ENCODE measurements at places on chromosomes 4 and X. TPM values are rescaled to one million over a fixed set of nuclear protein-coding genes. Genes with fewer than 3 reads are reported as not detected.

TBC1D19 gene
- 6.8 TPM for polyA plus RNA-seq

ERVMER34-1 gene
- polyA plus RNA-seq = 0.06 TPM

SPACA5 gene
- not detected for polyA plus RNA-seq

NIPAL1 gene
- 2.0 TPM for polyA plus RNA-seq

PDS5A gene
- polyA plus RNA-seq = 14.1 TPM
